ENCODE measurements at places on chromosomes 16 and 17.
A peak's percentile ranks its signal among the peaks of the same experiment; 100 is the strongest.

GRCh38 chr16:83143788-83144187 is 517.0 kb downstream of the CDH13 start:
- DNase-seq, result no peak

DNA sequence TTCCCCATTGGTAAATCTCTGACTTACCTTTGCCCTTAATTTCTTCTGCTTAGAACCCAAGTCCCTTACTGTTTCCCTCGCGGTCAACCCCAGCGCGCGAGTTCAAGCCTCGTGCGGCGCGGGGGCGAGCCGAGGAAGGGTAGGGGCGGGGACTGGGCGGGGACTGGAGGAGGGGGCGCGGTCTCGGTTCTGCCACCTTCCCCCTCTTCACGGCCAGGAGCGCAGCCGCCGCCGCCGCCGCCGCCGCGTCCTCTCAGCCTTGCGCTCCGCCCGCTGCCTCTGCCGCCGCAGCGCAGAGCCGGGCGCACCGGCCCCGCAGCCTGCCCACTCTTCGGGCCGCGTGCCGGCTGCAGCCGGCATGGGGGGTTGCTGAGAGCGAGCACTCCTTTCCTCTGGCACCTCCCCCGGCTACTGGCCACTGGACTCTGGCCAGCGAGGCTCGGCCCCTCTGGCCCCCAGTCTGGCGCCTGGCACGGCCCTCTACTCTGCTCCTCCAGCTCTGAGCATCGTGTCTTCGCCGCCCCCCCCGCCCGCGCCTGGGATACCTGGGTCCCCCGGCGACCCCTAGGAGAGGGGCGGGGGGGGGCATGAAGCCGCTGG is at the start of gene RAPGEFL1:
Gene RAPGEFL1 (plus strand): TSS at position 196 of the 600 bp plus-strand sequence. CDS start 392 bp downstream, at position 588.
- peak; percentile 79 for DNase-seq

DNA sequence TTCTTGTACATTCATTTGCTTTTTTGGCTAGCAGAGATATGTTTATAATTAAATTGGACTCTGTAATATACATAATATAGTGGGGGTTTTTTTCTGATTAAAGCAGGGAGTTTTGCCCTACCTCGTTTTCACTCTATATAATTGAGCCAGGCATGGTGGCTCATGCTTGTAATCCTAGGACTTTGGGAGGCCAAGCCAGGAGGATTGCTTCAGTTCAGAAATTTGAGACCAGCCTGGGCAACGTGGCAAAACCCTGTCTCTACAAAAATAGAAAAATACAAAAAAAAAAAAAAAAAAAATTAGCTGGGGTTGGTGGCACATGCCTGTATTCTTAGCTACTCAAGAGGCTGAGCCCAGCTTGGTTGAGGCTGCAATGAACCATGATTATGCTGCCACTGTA is 42.2 kb downstream of the PAFAH1B1 start:
- DNase-seq, result no peak

DNA sequence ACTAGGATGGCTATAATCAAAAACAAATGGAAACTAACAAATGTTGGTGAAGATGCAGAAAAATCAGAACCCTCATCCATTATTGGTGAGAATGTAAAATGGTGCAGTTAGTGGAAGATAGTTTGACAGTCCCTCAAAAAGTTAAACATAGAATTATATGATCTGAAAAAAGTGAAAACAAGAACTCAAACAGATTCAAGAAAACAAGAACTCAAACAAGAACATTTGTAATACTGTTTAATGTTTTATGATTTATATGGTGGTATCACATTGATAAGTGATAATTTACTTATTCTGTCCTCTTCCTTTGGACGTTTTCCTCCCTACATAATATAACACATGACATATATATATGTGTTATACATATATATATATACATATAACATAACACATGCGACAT is 12.0 kb downstream of the USP31 start:
- DNase-seq, result no peak

- DNase-seq, result peak; percentile 44
Observed at GRCh38 chr17:1203111-1203966, 23.6 kb upstream of the ABR start.

DNA sequence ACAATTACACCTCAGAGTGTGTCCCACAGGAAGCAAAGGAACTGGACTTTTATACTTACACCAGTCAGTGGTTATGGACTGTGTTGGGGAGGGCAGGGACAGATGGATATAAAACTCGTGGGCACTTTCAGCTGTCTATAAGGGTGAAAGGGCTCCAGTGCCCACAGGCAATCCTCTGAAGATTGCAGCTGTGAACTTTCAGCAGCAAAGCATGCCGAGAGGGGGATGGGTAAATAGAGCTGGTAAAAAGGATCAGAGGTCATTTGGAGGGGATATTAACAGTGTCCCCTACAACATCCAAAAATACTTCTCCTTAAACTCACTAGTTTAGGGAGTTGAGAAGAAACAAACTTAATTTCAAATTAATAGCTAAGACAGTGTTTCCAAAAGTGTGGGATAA is 13.3 kb upstream of the RFWD3 start:
- DNase-seq, result no peak

- no peak for DNase-seq
Observed at GRCh38 chr16:11015607-11016006, 71.2 kb downstream of the CLEC16A start.

DNA sequence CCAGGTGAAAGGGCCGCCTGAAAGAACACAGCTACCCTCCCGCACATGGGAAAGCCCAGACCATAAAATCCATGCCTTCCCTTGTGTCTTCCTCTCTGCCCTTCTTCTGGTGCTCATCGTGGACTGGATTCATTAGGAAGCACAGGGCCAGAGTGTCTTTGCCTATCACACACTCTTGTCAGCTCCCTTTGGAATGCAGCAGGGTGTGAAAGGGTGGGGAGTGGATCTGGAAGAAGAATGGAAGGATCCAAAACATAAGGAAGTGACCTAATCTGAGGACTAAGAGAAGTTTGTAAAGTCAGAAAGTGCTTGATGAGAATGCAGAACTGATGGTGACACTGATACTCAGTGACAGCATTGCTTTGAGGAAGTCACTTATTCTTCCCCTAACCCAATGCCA is 1147.3 kb upstream of the GOT2 start:
- DNase-seq, result no peak

DNA sequence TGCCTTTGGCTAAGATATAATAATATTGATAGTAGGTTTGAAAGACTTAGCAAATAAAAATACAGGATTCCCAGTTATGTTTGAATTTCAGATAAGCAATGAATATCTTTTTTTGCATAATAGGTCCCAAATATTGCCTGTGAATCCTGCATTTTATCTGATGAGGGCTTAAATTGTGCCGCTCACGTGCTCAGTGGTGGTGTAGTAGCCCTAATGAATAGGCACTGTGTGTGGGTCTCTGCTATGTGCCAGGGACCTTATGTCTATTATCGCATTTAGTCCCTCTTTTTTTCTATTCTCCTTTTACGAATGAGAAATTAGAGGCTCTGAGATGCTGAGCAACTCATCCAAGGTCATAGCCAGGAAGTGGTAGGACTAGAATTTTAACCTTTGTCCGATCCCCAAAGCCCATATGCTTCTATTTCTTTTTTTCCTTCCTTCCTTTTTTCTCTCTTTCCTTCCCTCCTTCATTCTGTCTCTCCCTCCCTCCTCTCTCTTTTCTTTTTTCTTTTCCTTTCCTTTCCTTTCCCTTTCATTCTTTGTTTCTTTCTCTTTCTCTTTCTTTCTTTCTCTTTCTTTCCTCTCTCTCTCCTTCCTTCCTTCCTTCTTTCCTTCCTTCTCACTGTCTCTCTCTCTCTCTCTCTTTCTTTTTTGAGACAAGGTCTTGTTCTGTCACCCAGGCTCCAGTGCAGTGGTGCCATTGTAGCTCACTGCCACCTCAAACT is 47.2 kb downstream of the RGS9 start:
- DNase-seq, result no peak

GRCh38 chr16:56368545-56368944 is 56.8 kb downstream of the AMFR start:
- DNase-seq, result no peak

DNA sequence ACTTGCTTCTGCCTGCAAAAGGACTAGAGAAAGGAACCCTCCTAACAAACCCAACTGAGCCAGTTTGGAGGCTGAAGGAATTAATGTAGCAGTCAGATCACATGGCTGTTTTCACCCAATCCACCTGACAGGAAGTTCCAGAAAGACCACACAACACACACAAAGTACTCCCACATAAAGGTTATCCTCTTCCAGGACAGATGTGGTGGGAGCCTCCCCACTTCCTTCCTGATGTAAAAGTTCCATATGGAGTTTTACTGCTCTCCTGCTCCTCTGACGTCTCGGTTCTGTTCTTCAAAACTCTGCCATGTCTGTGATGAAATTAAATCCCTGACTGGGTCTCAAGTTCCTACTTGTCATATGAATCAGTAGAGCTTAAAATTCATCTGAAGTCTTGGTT is 497.0 kb upstream of the HSBP1 start:
- no peak for DNase-seq

DNA sequence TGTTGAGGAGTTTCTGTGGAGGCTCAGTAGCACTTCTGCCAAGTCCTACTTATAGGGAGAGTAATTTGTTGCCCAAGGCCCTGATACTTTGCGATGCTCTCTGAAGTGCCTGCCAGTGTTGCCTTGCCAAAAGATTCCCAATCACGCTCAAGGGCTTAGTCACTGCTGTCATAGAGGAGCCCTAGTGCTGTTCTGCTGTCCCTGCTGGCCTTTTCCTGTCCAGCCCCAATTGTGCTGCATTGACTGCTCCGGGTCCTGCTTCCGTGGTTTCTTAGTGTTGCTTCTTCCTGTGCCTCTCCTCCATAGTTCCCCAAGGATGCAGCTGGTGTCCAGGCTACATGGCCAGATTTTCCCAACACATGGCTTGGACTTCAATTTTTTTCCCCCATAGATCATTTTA is 13.9 kb downstream of the NUP93 start:
- DNase-seq, result no peak

- DNase-seq, result no peak
Observed at GRCh38 chr17:297758-298157, 54.8 kb downstream of the RPH3AL start.

DNA sequence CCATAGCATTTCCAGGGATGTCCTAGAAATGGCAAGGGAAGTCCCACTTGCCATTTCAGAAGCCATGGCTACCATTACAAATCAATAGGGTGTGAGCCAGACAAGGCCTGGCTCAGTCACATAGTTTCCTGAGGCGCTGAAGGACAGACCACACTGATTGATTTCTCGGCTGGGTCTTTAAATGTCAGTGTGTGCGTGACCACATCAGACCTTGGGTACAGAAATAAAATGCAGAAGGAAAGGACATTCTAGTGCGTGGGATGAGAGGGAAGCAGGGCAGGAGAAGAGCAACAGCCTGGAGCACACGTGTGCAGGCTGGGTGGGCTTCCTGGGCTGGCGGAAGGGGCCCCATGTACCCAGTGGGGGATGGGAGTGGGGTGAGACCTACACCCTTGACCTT is 58.7 kb upstream of the LYRM9 start:
- no peak for DNase-seq

DNA sequence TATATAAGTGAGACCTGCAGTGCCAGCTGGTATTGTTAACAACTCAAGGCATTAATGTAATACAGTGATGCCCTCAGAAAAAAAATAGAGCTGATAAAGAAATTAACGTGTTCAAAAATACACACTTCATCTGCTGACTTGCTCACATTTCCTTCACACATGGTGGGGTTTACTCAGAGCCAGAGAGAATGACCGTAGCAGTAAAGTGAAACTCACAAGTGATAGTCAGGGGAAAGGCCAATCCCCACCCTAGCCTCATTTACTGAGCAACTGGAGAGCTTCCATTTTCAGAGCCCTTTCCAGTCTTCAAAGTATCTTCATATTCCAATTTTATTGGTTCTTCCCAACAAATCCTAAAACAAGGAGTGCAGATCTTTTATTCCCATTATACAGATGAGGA is 74.0 kb upstream of the HLF start:
- no peak for DNase-seq

GRCh38 chr16:6926341-6926740 is 406.3 kb upstream of the RBFOX1 start:
- no peak for DNase-seq

DNA sequence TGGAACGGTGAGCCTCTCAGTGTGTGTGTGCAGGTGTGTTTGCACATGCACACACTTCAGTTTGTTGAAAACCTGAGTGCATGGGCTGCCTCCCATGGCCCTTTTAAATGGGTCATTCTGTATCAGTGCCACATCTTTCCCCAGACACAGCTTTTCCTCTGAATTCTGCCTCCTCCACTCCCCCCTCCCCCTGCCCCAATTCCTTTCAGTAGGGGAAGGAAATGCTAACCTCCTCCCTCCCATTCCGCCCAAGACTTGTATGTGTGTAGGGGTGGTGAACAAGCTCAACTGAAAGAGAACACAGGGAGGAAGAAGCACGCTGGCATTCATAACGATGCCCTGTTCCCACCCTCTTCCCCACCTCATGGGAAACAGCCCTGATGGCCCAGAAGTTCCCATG is 34.3 kb downstream of the C17orf75 start:
- DNase-seq, result no peak

DNA sequence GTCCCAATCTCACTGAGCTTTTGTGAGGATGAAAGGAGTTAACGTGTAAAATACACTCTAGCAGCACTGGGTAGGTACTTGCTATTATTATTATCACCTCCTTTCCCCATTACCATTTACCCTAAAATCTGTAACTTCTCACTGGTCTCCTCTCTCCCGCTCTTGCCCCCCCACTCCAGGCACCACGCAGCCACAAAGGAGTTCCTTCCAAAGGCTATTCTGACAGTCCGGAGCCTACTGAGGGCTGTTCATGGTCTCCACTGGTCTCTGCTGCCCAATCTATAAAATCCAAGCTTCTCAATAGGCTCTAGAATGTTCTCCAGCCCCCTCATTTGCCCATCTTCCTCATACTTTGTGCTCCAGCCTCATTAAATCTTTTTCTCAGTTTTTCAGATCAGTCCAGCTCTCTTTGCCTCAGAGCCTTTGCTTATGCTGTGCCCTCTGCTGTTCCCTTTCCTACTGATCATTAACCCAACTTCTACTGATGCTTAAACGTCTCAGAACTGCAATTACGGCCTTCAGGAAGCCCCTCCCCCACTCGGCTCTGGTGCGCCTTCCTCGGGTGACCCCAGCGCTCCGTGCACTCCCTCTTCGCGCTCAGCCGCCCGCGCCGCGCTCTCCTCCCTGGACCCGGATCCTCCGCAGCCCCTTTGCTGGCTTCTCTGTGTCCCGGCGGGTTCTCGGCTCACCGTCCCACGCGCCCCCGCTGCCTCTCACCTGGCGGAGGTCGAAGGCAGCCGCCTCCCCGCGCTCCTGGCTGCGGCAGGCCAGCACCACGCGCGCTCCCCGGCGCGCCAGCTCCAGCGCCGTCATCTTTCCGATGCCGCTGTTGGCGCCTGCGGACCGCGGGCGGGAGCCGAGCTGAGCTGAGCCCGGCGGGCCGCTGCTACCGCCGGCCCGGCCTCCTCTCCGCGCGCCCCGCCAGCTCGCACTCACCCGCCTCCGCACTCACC is 737 bp downstream of the DHRS13 start:
- DNase-seq, result peak; percentile 30

DNA sequence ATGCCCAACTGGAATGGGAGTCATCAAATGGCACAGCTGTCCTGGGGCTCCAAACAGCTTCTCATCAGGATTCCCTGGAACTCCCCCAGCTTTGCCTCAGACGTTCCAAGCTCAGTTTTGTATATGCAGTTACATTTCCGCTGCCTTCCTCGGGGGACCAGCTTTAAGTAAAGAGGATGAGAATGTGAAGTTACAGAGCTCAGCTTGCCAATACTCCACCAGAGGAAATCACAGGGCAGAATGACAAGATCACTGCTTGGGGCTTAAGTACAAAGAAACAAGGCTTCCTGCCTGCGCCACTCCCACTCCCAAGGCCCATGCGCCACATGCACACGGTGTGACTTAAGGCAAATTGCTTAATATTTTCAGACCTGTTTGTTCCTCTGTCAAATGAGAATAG is 272.4 kb upstream of the CDH11 start:
- DNase-seq, result no peak

All from stimulated activated CD8-positive, alpha-beta memory T cell treated with anti-CD3 and anti-CD28 coated beads, Interleukin-7, amount 100 ng/mL, for 48 hours (primary cell).